Activated CD4-positive, alpha-beta T cell treated with anti-CD3 and anti-CD28 coated beads for 36 hours (primary cell): ENCODE measurements at places on chromosomes 11 and 22.

GRCh38 chr22:48902983-48903650 is 924.6 kb downstream of the BRD1 start:
- DNase-seq, result no peak

- peak; percentile 90 for DNase-seq
These were observed 3.9 kb upstream of the RNF215 start for GRCh38 chr22:30390974-30391691.

DNA sequence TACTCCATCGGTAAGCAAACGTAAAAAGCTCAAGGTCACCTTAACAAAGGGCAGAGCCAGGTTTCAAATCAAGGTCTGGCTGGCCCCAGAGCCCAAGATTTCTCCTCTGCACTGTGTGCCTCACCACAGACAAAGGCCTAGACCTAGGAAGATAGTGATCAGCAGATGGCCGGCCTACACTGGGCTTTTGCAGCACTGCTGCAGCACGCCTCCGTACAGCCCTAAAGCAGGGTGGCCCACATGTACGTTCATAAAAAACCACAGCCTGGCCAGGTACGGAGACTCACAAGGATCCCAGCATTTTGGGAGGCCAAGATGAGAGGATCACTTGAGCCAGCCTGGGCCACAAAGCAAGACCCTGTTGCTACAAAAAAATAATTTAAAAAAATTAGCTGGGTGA is 106.3 kb upstream of the PITPNB start:
- no peak for DNase-seq

DNA sequence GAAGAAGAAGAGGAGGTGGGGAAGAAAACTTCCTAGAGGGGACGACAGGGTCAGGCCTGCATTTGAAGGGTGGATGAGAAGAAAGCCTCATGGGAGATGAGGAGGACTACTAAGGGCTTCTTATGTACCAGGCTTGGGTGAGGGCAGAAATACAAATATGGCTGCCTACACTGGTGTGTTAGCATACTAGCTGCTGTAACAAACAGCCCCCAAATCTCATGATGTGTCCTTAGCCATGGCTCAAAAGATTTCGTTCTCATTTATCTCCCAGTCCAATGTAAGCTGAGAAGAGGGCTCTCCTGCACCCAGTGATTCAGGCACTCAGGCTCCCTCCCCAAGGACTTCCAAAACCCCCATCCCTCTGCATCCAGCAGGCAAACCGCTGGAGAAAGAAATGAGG is 11.6 kb upstream of the MB start:
- no peak for DNase-seq

DNA sequence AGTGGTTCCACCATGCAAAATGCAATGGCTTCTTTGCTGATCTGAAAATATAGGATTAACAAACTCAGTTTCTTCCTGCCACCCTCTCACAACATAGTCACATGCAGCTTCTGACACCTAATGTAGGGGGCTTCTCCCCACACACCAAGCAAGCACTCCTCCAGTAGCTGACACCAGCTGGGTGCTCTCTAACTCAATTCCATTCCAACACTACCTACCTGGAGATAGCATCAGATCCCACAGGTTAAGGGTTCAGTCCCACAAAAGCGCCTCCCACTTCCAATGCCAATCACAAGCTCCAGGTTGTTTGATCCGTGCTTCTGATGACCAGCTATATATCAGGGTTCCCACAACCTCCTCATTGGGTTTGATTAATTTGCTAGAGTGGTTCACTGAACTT is 31.8 kb upstream of the NNMT start:
- DNase-seq, result no peak

DNA sequence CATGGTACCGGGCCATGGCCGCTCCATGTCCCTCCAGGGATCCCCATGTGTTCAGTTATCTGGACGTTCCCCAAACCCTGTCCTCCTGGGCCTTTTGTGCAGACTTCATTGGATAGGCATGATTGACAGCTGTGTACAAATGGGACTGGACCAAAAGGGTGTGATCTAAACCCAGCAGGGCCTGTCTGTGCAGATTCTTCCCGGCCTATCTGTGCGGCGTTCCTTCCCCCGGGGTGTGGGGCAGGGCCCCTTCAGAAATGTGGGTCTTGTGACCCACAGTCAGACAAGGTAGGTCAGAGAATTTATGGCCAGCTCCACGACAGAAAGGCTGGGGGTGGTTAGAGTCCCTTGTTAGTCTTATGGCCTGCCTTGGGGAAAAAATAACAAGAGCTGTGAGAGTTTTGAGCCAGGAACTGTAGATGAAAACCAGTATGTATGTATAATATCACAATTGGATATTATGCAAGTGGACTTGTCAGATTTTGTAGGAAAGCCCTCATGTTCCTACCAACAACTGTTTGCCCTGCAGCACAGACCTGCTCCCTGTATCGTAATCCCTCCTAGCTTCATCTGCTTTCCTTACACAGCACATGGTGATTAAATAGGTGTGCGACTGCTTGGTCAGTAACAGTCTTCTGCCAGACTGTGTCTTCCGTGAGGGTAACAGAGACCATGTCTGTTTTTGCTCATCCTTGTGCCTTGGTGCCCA is 31.7 kb downstream of the AP2A2 start:
- DNase-seq, result no peak

DNA sequence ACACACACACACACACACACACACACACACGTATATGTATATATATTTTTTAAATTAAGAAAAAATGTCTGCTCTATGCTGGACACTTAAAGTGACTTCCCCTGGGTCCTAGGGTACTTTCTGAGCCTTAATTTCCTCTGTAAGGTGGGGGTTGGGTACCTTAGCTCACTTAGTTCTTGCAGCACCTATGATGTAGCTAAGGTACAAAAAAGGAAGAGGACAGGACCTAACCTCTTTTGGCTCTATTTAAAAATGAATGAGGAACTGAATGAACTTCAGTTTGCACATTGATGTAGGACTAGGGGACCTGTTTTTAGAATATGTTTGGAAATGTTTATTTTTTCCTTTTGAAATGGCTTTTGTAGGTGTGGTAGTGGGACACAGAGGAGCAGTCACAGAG is 11.1 kb downstream of the SREBF2 start:
- no peak for DNase-seq

DNA sequence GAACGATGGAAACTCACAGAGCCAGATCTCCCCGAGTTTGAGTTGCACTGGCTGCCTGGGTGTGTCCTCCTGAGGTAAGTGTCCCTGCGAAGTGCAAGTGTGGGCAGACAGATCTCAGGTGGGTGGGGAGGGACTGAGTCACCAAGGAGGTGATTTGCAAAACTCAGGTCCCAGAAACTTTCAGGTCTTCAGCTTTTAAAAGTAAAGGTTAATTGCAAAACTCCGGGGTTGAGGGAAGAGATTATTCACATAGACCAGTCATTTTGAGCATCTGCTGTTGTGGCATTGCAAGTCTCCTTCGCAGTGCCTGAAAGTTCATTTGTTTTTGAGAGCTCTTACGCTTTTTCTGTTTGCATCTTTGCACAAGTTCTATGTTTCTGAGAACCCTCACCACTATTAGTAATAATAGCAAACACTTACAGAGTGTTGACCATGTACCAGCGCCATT is 7.1 kb downstream of the CD44 start:
- peak; percentile 91 for DNase-seq

DNA sequence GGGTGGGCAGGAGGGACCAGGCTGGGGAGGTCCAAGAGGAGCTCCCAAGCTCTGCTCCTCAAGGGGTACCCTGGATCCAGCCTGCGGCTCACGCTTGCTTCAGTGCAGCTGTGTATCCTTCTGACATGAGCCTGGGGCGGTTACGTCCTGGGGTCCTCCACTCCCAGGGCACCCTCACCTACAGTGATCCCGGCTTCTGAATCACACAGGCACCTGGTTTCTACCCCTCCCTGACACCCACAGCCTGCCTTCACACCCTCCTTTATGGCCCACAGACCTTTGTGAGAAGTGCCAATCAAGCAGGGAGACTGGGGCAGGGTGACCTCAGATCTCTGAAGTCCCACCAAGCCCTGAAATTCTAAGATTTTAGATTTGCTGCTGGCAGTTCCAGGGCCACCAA is 1.5 kb downstream of the MPST start:
- no peak for DNase-seq

DNA sequence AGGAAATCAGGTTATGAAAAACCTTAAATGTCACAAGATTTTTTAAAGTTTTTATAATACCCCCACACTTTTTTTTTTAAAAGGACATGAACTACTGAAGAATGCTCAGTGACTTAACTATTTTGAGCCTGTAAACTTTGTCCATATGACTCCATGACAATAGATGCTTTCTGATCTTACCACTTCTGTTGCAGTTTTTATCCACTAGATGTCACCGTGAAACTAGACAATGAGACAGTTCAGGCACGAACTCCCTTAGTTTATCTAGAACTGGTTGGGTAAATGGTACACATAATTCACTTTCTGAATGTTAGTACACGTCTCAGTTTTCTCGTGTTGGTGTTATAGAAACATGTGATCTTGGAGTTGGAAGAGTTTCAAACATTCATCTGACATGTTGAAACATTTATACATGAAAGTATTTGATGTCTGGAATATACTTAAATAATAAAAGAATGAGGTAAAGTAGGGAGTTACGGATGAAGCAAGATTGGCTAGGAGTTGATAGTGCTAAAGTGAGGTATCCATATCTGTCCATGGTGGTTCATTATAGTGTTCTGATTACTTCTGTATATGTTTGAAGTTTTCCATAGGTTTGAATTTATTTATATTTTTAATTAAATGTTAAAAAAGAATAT is 8.1 kb downstream of the CCDC15 start:
- DNase-seq, result no peak

GRCh38 chr11:95076416-95076815 is 9.7 kb downstream of the SRSF8 start:
- DNase-seq, result no peak

DNA sequence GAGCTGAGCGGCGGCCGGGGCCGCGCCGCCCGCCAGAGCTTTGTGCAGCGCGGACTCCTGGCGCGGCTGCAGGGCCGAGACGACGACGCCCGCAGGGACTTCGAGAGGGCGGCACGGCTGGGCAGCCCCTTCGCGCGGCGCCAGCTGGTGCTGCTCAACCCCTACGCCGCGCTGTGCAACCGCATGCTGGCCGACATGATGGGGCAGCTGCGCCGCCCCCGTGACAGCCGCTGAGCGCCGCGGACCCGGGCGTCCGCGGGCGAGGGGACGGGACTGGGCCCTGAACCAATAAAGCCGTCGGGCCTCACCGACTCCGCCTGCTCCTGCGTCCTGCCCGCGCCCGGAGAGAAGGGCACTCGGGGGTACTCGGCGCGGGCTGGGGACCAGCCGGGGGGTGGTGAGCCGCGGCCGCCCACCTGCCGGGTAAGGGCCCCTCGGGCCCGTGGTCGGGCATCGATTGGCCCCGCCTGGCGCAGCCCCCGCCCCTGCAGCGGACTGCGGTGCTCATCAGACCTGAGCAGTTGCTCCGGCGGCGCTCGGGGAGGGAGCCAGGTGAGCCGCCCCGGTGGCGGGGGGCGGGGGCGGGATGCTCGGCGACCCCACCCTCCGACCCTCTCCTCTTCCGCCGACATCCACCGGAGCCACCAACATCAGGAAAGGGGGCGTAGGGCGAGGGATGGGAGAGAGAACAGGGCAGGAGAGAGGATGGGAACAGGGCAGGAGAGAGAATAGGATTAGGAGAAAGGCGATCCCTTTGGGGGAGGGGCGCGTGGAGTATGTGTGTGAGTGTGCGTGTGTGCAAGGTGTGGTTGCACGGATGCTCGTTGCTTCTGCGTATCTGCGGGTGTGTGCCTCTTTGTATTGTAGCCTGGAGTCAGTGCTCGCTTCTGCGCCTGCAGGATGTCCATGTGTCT is at the start of gene TMEM25:
TMEM25 (plus strand) TSS at position 510 of the 914 bp plus-strand sequence. CDS start 610 bp downstream, outside the sequence.
- DNase-seq, result peak; percentile 87

- DNase-seq, result no peak
These were observed 2374.2 kb upstream of the RAG2 start for GRCh38 chr11:38972220-38972619.

GRCh38 chr22:41429232-41429950 is 17.2 kb downstream of the TOB2 start:
- no peak for DNase-seq

DNA sequence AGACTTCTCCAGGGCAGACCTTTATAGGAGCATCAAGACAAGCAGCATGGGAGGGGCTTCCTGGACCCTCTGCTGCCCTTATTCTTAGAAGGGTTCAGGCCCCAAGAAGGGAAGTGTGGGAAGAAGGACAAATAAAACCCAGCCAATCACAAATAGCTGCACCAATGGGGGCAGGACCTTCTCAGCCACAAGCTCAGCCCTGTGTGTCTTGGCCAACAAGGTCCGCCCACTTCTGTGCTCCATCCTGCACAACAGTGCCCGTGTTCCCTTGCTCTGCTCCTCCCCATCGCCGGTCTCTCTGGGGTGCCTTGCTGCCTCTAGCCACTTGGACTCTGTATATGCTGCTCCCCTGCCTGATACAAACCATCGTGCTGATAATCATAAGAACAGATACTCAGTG is 86.1 kb downstream of the NAT10 start:
- DNase-seq, result no peak

DNA sequence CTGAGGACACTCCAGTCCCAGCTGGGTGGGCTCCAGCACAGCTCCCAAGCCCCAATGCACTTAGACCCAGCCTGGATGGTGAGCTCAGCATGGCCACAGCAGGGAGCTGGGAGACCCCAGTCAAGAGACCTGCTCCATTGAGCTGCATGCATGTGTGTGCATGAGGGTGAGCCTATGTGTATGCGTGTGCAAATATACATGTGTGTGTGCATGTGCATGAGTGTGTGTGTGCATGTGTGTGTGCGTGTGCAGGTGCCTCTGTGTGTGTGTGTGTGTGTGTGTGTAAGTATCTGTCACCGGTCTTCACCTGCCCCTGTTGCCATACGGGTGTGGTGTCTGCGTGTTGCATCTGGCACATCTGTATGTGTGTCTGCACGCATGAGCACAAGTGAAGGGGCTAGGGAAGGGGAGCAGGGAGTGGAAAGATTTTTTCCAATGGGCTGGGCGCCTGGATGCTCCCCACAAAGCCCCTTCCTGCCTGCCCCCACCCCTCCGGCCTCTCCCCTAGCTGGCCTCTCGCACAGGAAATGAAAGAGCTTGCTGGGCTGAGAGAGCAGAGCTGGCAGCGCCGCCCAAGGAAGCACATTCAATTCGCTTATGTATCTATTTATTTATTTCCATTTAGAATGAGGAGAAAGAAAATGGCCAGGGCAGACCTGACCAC is 4.1 kb downstream of the TSPAN32 start:
- DNase-seq, result peak; percentile 46

DNA sequence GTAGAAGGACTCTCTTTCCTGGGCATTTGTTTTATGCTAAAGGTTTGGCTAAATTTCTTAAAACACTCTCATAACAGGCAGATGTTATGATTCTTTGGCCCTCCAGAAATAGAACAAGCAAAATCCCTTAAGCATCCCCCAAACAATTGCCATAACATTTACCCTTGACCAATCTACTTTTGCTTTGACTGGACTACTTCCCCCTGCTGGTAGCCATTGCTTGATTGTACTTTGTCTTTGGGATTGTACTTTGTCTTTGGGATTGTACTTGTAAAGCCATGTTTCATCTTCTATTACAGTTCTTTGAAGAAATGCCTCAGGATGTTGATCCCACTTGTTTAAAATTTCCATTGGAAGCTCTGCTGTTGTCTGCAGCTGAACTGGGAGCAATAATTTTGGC is 53.3 kb upstream of the GLYAT start:
- no peak for DNase-seq

- no peak for DNase-seq
These were observed 2.5 kb downstream of the FAM227A start for GRCh38 chr22:38653741-38654140.
